CMK (cell line): ENCODE measurements at places on chromosomes 2 and 18.

GRCh38 chr2:114192362-114192761 is 250.1 kb upstream of the DPP10 start:
- DNase-seq, result no peak

GRCh38 chr2:69477627-69478026 is 40.4 kb upstream of the NFU1 start:
- no peak for DNase-seq

DNA sequence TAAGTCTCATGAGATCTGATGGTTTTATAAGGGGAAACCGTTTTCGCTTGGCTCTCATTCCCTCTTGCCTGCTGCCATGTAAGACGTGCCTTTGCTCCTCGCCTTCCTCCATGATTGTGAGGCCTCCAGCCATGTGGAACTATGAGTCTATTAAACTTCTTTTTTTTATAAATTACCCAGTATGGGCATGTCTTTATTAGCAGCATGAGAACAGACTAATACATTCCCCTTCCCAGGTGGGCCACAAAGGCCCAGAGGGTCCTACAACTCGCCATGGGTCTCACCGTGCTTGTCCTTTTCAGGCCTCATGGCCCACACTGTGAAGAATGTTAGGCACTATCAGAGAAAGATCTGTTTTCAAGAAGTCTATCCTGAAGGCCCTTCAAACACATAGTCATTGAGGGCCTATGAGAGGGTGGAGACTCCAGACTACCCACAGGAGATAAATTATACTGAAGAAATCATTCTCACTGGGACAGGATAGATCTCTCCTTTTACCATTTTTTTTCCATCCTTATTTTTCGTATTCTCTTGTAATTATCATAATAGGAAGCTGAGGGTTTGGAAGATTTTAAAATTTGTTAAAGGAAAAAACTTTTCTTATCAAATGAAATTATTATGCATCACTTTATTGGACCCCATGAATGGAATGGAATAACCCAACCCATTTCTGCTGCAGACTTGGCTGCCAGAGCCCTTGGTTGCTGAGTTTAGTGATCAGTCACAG is 91.0 kb upstream of the MSH2 start:
- DNase-seq, result no peak

DNA sequence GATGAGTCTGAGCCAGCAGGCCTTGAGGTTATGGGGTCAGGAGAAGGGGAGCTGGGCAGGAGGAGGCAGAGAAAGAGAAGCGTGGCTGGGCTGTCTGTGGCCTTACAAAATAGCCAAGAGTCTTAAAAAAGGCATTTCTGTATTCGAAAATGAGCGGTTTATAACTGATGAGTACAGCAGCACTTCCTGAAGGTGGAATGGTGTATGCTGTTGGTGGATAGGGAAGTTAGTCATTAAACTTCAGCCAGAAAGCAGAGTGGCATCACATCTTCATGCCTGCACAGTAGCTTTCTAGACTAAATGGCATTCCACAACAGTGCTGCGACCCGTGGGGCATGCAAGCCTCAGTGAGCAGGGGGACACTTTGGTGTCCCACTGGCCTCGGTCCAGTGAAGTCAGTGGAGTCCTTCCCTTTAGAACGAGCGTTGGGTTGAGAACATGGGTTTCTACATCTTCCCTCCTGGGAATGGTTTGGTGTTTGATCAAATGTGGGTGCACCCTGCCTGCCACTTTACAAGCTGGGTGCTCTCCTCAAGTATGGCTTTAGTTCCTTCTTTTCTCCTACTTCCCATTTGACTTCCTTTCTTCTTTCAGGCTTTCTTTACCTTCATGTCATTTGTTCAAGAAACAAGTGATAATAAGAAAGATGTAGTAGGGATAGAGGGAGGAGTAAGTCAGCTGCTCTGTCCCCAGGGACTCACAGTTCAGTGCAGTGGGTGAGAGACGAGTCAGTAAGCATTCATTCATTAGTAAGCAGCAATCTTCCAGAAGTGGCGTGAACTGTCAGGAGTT is 96.3 kb downstream of the ARMC9 start:
- DNase-seq, result no peak

DNA sequence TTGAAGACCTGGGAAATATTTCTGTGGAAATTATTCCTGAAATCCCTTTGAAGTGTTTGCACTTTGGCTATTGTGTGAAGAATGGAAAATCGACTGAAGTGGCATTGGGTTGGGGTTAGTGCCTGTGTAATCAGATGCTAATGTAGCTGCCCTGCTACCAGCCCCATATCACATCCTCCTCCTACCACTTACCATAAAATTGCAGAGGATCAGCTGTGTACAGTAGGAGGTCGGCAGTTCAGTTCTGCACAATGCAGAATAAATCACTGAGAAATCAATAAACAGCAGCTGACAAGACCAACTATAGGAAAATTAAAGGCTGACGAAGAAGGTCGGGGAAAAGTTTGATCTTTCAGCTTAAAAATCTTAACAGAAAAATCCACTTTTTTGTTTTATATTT is 440.9 kb downstream of the PTPRM start:
- DNase-seq, result no peak

- no peak for DNase-seq
These were observed 289.4 kb upstream of the COL3A1 start for GRCh38 chr2:188684795-188685194.

DNA sequence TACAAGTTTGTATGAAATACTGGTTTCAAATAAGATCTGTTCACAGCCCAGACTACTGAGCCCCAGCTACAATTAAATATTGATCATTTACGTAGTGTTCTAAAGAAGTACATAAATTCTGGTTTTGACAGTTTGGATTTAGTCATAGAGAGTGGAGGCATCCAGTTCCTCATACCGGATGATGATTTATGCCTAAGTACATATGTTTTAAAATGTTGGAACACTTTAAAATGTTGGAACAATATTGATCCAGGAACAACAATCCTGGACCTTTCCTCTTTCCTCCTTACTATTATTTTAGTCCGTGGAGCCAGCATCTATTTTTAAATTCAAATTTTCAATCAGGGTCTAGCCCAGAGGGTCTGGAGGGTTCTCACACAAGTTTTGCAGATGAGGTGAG is 22.8 kb upstream of the TTN start:
- no peak for DNase-seq

- DNase-seq, result no peak
These were observed 37.9 kb downstream of the CDH20 start for GRCh38 chr18:61371111-61371510.

DNA sequence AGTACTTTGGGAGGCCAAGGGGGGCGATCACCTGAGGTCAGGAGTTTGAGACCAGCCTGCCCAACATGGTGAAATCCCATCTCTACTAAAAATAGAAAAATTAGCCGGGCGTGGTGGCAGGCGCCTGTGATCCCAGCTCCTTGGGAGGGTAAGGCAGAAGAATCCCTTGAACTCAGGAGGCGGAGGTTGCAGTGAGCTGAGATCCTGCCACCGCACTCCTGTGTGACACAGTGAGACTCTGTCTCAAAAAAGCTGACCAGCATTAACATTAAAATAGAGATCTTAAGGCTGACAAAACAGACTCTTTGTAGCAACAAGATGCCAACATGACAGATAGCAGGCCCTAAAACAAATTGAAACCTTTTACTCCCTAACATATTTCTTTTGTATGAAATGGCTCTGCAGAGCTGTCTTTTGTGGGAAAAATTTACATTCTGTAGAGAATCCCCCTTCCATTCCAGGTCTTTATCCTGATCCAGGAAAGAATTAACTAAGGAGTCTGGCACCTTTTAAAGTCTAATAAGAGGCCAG is 213.9 kb downstream of the RAB3GAP1 start:
- DNase-seq, result no peak
